ENCODE measurements at places on chromosomes 16 and 17.

DNA sequence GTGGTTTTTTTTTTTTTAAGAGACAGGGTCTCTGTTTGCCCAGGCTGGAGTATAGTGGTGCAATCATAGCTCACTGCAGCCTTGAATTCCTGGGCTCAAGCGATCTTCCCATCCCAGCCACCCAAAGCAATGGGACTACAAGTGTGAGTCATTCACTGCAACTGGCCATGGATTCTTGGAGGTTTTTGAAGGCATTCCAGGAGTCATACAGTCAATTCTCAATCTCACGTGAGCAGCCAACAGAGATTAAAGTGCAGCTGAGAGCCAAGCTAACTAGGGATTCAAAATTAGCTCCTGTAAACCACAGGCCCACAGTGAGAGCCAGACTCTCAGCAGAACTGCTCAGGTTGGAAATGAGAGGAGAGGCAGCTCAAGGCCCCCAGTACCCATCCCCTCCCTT lies 30.2 kb downstream of the XPO6 start:
- DNase-seq = no peak

DNA sequence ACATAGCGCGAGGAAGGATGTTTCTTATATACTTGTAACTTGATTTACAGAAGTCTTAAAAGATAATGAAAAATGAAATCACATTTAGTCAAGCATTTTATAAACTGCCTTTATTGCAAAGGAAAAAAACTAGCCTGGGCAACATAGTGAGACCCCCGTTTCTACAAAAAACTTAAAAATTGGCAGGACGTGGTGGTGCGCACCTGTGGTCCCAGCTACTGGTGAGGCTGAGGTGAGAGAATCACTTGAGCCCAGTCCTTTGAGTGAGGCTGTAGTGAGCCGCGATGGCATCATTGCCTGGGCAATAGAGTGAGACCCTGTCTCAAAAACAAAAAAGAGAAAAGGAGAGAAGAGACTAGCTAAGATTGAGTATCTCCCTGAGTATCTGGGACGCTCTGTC lies 145.2 kb upstream of the CIBAR2 start:
- no peak for DNase-seq

- no peak for DNase-seq
Observed at GRCh38 chr16:68319185-68319908, 8.5 kb downstream of the PRMT7 start.

DNA sequence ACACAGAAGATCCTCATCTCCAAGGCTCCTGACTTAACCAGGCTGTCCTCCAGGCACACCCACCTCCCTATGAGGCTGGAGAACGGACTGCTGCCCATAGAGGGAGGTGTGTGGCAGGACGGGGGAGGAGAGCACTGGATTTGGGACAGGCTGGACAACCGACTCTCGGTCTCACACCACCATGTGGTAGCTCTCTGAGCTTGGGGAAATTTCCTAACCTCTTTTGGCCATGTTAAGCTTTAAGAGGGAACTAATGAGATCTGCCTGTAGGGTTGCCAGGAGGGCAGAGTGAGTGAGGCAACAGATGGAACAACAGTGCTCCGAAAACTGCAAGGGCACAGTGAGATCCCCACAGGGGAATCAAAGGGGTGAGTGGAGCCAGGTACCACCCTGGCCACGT lies 32.7 kb downstream of the RHBDL3 start:
- DNase-seq = no peak
